Stimulated activated CD8-positive, alpha-beta memory T cell treated with anti-CD3 and anti-CD28 coated beads, Interleukin-4, amount 100 ng/mL, for 4 hours (primary cell): ENCODE measurements at places on chromosomes 1 and 21.

DNA sequence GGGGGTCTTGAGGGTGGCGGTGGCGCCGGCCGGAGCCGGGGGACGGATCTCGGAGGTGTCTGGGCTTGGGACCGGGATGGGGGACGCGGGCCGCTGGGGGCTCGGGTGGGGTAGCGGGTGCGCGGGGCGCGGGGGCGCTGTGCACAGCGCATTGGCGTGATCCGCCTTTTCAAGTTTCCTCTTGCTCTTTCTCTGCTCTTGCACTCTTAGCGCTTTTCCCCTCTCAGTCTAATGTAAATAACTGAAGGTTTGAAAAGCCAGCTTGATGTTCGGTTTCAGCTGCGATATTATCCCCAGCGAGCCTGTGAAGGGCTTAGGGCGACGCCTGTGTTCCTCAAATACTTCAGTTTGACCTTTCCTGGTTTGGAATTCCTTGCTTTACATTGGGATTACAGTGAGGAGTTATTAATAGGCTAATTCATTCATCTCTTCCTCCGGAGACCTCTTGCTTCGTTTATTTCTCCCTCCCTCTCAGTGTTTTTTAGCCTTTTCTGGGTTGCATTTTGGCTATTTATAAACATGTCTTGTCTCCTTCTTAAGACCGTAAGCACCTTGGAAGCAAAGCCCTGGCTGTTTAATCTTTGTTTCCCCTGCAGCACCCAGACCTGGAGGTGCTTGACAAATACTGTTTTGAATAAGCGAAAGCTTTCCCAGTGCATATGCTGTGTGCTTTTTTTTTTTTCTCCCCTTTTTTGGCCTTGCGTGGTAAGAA is 693 bp downstream of the RAB4A start:
- no peak for DNase-seq

- DNase-seq = no peak
Observed at GRCh38 chr1:203163891-203164635, 11.6 kb downstream of the MYBPH start.

DNA sequence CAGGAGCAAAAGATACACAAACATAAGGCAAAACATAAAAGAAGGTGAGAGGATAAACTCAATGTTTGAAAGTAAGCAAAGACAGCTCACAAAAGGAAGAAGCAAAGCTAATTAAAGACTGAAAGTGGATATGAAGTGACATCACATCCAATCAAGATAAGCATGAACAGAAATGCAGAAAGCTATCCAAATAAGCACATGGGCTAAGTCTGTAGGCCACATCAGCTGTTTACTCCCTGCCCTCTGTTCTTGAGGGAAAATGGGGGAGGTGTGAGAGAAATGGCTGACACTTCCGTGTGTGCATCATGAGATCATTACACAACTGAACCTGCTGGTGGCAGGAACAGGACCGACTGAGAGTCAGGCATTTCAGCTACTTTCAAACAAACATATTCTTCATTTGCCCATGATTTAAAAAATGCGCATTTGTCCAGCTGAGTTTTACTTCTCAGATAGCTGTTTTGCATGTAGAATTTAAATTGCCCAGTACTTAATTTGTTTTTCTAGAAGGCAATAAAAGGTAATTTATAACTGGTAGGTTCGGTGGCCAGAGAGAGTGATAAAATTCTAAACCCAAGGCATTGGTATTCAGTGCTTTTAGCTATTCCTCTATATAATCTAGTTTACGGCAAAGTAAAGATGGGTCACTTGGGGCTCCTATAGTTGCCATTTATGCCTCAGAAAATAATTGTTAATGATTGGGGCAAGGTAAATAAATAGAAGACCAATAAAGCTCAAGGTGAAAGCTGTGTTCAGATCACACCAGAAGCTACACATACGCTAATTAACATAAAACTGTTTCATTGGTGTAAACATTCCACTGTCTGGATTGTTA is 27.2 kb upstream of the MAN1A2 start:
- DNase-seq = no peak

GRCh38 chr1:245582026-245582425 is 427.2 kb downstream of the KIF26B start:
- no peak for DNase-seq

- no peak for DNase-seq
Observed at GRCh38 chr1:101846820-101847219, 149.9 kb downstream of the OLFM3 start.
